ENCODE measurements at places on chromosomes 11 and 22. TPM values are rescaled to one million over a fixed set of nuclear protein-coding genes. Genes with fewer than 3 reads are reported as not detected.
A peak's percentile ranks its signal among the peaks of the same experiment; 100 is the strongest.

DNA sequence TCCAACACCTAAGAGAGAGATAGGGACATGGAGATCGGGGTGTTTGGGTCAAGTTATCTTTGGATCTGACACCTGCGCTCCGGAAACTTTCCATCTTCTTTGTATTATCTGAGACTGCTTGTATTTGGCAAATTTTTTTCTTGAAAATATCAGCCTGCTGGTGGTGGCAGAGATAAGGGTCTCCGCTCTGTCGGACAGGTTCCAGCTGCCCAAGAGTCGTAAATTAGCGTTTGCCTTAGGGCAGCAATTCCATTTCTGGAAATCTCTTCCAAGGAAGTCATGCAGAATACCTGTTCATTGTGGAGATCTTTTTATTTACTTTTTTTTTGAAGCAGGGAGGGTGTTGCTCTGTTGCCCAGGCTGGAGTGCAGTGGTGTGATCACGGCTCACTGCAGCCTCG is 19.5 kb upstream of the CSNK1E start:
- DNase-seq = no peak

DNA sequence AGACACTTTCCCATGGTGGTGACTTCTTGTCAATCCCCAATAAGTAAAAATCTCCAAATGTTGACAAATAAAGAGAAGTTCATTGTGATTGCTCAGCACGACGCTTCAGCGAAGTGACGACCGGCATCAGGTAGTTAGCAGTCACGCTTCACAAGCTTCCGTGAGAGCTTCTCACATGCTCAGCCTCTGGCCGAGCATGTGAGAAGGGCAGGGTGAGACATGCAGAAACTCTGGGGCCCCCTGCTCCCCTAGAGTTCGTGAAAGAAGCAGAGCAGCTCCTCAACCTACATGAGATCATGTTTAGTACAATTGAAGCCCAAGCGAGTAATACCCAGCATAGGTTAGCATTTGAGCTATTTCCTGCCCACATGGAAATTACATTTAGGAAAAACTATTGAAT is 4.4 kb upstream of the C11orf16 start:
- DNase-seq = no peak

Gene MRE11
- 30.7 TPM for total RNA-seq

DNA sequence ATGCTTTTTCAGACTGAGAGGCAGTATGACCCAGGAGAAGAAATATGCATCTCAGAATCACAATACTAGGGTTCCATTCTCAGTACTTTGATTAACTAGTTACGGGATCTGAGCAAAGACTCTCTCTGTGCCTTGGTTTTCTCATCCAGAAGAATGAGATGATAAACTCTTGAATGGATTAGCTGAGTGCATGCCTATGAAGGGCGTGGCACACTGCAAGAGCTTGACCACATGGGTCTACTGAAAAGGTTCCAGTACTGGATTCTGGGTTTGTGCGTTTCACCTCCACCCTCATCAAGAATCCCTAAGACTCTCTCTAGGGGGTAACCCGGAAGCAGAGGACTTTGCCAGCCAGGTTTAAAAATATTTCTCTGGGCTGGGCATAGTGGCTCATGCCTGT is 25.6 kb downstream of the PGA5 start:
- DNase-seq = no peak

GRCh38 chr22:40024201-40025061 is 29.7 kb downstream of the FAM83F start:
- peak; percentile 85 for DNase-seq

Gene OR8D1
- total RNA-seq = not detected

Gene XRCC6
- total RNA-seq = 125 TPM

Gene BBOX1
- 0.45 TPM for total RNA-seq

Gene P4HA3
- 0.45 TPM for total RNA-seq

DNA sequence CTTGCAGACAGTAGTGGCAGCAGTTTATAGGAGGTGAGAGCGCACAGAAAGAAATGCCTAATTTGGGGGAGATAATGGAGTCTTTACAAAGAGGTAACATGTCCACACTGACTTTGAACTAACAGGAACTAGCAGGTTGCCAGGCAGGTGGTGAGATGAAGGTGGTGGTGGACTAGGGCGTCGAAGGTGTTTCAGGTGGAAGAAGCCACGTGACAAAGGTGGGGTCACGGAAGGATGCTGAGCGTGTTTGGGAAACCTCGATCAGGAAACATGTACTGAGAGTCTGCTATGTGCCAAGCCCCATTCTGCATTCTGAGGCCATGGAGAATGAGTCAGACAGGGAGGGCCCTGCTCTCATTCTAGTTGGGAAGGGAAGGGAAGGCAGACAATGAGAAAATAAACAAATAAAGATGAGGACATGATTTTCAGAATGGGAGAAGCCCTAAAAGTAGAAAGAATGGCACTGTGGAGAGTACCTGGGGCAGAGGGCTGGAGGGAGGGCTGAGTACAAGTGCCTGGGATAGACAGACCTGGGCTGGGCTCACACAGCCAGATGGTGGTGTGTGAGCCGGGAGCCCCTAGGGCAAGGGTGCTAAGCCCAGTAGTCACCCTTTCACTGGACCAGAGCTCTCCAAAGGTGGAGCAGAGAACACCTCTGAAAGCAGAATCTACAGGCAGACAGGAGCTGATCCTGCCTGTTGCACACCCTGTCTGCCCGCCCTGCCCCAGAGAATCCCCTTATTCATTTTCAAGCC is 16.2 kb upstream of the NNMT start:
- no peak for DNase-seq

Gene APOA5
- total RNA-seq = not detected

GRCh38 chr11:74380746-74381439 is 17.3 kb downstream of the PGM2L1 start:
- DNase-seq = no peak

DNA sequence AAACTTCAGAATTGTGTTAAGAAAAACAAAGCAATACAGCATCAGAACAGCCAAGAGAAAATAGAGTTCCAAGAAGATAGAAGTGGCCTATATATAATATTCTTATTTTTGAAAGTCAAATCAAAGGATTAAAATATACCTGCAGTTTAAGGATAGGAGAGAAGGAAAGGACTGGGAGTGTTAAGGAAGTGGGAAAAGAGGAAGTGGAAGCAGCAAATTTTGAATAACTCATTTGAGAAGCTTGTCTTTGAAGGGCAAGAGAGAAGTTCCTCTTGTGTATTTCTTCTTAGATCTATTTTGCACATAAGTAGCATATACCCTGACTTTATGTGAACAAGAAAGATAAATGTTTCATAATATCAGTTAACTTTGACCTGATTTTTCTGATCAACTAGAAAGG is 62.6 kb upstream of the SLC17A6 start:
- DNase-seq = no peak

- DNase-seq = no peak
Observed at GRCh38 chr11:69435161-69435986, 46.1 kb upstream of the LINC01488 start.

- DNase-seq = peak; percentile 93
Observed at GRCh38 chr22:50185375-50186087, at the start of gene TRABD. TRABD (plus strand) TSS chr22:50185913; CDS start chr22:50193061, 7,148 bp downstream.

DNA sequence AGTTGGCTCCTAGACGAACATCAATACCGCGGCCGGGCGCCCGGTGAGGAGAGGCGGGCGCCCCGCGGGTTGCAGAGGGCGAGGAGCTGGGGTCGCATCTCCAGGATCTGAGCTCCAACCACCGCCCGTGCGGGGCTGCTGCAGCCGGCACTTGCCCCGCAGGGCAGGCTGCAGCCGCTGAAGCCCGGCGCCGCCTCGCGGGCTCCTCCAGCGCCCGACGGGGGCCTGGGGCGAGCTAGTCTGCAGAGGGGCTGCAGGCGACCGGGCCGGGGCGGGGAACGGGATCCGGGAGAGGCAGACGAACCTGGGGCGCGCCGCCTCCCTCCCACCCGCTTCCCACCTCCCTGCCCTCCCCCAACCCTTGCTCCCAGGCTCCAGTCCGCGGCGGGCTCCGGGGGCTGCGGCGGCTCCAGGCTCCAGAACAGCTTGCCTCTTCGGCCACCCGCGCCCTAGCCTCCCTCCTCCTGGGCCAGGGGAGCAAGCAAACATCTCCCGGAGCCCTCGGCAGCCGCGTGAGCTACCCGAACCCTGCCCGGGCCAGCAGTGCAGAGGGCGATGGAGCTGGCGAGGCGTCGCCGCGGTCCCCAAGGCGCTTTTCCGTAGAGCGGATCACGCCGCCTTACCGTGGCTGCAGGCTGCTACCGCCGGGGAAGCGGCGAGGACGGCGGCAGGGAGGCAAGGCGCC is 802 bp downstream of the TENM4 start:
- DNase-seq = peak; percentile 64

- peak; percentile 89 for DNase-seq
Observed at GRCh38 chr11:61897387-61898246, 6.3 kb upstream of the FADS3 start.

DNA sequence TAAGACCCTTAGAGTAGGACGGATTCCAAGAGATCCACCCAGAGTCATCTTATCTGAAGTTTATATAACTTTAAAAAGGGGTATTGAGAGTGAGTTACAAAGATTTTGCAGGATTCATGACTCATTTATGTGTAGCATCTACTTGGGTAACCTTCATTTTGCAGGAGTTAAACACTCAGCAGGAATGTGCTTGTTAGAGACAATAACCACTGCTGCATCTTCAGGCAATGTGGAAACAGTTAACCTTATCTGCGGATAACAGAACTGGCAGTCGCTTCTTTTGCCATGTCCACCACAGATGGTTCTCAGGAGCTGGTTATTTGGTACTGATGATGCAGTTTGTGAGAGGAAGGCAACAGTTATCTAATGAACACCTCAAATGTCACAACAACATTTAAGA is 417.9 kb upstream of the DDI1 start:
- DNase-seq = no peak

Gene GVQW3
- total RNA-seq = 6.2 TPM
